ENCODE measurements at places on chromosomes 3 and 15.
A peak's percentile ranks its signal among the peaks of the same experiment; 100 is the strongest.

GRCh38 chr15:29403772-29404171 lies 134.2 kb upstream of the NSMCE3 start:
- no peak for DNase-seq

- DNase-seq, result no peak
Observed at GRCh38 chr3:14577897-14578296, 37.8 kb upstream of the GRIP2 start.

DNA sequence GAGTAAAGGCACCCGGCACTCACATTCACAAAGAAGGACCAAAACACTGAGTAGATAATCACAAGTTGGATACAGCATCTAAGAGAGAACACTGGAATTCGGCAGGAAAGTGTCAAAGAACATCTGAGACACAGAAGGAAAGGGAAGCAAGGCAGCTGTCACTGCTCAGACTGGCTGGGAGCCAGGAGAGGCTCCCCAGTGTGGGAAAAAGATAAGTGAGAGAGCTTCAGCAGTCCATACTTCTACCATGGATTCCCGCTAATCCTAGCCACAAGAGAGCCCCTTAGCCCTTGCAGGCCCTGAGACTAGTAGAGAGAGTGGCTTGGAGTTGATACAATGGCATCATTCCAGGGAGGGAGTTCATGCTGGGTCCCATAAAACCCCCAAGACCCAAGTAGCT lies 36.7 kb upstream of the CP start:
- DNase-seq, result peak; percentile 5

DNA sequence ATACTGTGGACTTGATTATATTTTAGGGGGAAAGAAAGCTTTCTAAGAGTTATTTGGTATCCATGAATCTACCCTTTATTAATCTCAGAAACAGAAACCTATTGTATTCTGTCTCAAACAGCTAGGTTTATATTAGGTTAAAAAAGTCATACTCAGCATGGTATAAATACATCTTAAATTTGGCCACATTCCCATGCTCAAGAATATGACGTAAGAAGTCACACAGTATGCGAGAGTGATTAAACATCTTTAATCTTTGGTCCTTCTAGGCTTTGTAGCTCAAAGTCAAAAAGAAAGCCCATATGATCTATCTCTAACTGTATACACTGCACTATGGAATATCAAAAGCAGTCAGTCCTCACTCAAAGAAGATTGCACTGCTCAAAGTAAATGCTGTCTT lies 131.4 kb downstream of the EPHA3 start:
- no peak for DNase-seq

DNA sequence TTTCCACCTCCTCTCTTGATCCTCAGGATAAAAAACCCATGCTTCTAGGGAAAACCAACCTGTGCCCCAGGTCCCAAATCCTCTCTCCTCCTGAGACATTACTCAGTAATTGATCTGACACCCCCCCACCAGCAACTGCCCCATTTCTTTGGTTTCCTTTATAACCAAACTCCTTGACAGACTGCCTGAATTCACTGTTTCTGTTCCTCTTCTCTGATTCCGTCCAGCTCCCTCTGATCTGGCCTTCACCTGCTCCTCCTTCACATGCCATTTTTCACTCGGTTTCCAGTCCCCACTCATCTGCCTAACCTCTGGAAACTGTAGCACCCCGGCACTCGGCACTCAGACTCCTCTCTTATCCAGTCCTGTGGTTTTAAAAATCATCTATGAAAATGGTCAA lies 2.1 kb downstream of the CCDC51 start:
- DNase-seq, result no peak
